ENCODE measurements at places on chromosomes 5 and 9.

DNA sequence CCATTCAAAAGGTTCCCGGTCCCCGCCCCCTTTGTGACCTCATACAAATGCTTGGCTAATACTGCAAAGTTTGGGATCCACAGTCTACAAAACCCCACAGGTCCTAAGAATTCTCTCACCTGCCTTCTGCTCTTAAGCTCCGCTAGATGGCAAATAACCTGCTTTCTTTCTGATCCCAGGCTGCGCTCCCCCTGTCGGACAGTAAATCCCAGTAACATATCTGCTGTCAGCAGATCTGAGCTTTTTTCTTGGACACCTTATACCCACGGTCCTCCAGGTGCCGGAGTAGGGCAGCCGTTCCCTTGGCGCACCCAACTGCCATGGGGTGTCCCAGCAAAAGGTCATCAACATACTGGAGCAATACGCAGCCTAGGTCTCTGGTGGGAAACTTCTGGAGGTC, 39.0 kb upstream of the PPP1R26 start:
- DNase-seq, result no peak

DNA sequence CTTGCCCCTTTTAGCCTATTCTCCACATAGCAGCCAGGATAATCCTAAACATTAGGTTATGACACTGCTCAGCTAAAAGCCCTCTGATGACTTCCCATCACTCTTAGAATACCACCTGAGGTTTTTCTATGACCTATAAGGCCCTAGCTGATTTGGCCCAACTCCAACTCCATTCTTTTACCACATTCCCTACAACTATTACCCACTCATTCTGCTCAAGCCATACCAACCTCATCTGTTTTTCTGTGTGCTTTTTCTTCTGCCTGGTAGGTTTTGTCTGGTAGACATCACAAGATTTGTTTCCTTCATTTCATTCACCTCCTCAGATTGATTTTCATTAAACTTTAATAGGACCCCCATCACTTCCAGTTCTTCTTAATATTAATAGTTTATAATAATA, 12.5 kb upstream of the FCHO2 start:
- DNase-seq, result no peak

DNA sequence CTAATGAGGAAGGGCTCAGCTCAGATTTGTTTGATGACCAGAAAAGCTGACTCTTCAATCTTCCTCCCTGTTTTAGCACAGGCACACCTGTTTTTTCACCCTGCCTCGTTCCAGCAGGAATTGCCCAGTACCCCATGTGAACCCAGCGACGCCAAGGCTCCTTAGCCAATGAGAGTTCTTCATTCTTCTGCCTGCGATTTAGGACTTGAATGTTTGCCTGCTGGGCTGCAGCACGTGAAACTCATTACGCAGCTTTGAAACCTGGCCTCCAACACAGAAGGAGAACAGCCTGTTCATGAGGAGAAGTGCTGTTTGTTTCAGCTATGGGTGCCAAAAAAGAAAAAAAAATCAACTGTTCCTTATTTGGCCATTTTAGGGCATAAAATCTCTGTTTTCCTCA, 315.5 kb downstream of the TRPM3 start:
- DNase-seq, result no peak

- DNase-seq, result no peak
These were observed 6.1 kb downstream of the TLE1 start for GRCh38 chr9:81683238-81683637.

DNA sequence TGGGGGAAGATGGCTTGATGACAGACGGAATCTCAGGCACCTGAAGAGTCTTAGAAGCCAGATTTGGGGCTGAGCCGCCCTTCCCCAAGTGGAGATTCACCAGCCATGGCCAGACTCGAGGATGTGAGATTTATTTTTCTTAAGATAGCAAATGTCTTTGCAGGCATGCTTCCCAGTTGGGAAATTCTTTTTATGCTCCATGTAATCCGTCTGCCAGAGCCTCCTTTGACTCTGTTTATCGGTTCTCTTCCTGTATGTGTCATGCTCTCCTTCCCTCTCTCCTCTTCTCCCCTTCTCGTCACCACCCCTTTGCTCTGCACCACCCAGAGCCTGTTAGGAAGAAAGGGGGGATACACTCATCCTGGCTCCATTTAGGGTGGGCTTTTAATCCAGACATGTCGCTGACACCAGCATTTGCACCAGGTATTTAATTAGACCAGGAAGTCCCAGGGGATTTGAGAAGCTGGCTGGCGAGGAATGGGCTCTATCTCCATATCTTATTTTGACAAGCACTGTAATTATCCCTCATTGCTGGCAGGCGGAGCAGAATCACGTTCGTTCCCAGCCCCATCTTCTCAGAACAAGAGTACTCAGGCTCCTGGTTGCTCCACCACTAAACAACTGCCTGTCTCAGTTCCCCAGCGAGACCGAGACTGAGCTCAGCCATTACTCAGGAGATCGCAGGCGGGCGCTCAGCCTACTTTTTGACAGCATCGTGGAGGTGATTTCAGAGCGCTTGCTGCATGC, 50.9 kb downstream of the KCNIP1 start:
- DNase-seq, result no peak

- DNase-seq, result no peak
These were observed 227.4 kb downstream of the NR3C1 start for GRCh38 chr5:143176048-143176447.

GRCh38 chr5:77294185-77294584, 83.7 kb downstream of the PDE8B start:
- no peak for DNase-seq

DNA sequence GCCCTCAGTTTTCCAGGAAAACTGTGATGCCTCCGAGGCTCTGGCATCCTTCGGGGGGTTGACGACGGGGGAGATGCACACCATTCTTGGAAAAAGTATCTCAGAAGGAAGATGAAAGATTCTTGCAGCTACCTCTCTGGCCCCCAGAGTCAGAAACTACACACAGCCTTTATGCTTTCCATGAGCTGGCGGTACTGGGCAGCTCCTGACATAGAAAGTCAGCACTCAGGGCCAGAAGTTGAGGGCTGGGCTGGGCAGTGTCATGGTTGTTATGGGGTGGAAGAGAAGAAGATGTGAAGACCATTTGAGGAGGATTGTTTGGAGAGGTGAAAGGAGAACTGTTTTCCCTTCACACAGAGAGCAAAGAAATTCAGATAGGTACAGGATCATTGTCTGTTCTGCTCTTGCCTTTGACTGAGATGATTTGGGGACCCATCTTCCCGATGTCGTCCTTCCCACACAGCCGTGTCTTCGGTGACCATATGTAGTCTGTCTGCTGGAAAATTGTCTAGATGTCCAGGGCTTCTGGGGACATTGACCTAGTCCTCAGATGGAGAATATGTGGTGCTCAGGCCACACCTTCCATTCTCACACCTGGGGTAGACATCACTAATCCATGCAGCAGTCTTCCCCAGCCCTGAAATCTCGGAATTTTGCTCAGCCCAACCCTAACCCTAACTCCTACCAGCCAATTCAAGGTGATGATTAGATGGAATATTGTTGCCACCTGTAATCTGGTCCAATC, 237.1 kb downstream of the CACNA1B start:
- DNase-seq, result no peak

DNA sequence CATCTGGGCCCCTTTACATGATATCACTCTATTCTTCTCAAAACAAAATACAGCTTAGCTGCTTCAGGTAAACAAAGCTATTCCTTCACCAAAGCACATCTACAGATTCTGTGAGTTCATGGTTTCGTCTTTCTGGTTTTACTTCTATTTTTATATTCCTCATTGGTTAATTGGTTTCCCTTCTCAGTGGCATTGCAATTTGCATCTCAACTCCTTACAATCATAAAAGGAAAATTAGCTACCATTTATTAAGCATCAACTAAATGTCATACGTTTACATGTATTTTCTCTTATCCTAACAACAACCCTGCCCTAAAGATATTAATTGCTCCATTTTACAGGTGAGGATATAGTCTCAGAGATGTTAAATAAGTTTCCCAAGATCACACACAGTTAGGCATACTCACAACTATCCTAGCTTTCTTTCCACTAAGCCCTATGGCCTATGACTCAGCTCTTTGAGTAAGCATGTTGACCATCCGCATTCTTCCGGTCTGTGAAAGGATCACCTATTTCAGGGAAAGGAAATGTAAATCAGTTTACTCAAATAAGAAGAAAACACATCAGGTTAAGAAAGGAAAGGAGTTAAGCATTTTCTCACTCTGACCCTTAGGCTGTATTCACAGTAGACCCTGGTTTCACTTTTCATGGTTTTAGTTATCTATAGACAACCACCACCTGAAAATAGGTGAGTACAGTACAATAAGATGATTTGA, 146.1 kb downstream of the CAAP1 start:
- DNase-seq, result no peak

- DNase-seq, result peak; percentile 28
These were observed 98.9 kb downstream of the CFAP95 start for GRCh38 chr9:69919461-69920061.

- no peak for DNase-seq
These were observed 326.5 kb downstream of the CAAP1 start for GRCh38 chr9:26566141-26566540.

DNA sequence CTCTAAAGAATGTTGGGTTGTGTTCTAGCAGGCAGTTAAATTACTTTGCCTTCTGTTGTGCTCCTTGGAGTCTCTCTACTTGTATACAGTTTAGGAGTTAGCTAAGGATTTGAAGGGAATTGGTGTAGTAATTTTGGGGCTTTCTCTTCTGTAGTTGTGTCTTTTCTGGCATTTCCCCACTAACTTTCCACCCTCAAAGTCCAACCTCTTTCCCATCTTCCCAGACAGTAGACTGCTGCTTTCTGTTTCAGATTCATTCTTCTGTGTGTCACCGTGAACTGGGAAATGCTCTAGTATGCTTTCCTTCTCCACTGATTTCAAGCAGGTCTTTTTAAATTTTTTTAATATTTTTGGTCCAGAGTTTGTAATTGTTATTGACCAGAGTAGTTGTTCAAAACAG, 4.5 kb upstream of the ANGPTL2 start:
- DNase-seq, result no peak

DNA sequence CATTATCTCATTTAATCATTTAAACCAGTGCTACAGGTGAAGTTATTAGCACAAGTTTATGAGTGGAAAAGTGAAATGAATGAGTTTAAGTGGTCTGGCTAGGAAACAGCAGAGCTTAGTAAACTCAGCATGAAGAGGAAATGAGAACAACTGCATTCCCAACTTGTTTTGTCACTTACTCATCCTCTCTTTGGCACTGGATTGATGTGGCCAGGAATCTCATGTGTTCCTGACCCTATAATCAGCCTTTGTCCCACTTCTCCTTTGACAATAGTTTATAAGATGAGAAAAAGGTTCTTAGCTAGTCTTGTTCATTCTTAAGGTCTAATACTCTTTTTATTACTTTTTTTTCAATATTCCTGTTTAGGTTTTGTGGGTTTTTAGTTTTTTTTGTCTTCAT, 559.2 kb upstream of the TLE4 start:
- DNase-seq, result no peak

DNA sequence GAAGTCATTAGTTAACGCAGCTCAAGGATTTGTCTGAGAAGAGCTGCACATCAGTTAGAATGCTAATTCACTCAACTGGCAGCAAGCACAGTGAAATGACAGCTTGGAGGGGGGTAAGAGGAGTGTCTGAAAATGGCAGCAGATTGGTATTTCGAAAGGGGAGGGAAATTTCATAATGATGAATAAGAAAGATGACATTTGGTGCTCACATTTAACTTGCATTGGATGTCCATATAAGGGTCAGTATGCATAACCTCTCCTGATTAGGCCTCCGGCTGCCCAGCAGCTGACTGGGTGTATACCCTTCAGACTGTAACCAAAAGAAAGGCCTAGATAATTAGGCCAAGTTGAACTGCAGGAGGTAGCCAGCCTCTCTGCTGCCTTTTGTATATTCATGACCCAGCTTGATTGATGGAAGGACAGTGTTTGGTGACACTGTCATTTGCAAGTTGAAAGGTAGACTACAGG, 131.0 kb downstream of the PBX3 start:
- DNase-seq, result no peak

GRCh38 chr9:37209431-37210386, 89.3 kb downstream of the ZCCHC7 start:
- no peak for DNase-seq

DNA sequence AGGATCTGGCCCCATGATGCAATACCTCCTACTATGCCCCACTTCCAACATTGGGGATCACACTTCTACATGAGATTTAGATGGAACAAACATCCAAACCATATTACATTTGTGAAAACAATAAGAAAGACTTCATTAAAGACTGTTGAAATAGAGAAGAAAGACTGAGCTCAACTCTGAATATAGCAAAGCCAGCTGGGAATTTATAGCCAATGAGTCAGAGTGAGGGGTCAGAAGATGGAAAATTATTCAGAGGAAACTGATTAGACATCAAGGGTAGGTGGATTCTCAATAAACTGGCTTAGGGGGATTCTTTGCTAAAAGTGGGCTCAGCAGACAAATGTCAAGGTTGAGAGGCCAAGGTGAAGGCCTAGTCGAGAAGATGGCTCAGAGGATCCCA, 25.6 kb downstream of the BTF3 start:
- DNase-seq, result no peak

DNA sequence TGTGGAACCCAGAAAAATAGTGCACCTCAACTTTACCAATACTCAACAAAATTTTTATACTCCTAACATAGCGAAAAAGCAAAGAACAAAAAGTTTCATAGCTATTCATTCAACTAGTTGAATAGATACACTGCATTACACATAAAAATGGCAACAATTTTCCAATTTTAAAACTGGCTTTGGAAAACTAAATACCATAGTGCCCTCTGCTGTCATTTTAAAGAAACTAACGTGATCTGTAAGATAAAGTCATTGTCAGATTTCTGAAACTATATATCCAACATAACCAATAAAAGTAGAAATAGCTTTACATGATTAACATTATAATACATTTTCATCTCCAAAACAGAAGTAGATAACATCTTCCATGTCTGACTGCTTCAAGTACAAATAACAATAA, 31.6 kb downstream of the DTWD2 start:
- DNase-seq, result no peak

GRCh38 chr5:58804291-58804690, 221.4 kb downstream of the RAB3C start:
- DNase-seq, result no peak

DNA sequence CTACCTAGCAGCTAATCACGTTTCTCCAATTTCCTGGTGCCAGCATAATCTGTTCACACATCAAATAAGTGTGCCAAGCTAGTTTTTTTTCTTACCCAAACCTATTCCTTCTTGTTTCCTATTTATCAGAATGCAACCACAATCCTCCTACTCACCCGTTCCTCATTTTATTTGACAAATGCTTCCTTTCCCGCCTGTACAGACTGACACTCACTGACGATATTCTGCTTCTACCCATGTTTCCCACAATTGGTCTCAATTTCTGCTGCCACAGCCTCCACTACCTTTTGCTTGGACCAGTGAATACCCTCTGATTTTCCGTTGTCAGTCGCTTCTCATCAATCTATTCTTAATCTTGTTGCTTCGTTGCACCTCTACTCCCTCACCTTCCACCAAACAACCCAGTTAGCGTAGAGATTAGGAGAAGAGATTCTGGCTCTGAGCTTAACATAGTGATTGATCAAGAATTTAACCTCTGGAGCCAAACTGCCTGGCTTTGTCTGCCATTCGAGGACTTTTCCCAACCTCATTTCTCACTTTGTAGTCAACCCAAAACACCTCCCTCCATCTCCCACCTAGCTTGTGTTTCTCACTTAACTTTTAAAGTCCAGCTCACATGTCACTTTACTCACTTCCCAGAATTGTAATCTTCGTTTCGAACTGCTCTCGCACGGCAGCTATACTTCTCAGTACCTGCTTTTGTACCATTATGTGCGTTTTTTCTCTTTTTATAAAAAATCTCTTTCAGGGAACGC, 729 bp upstream of the TMEM38B start:
- no peak for DNase-seq

All from GM12891 (cell line).